RPMI7951 (cell line): ENCODE measurements at places on chromosomes 4 and X. TPM values are rescaled to one million over a fixed set of nuclear protein-coding genes. Genes with fewer than 3 reads are reported as not detected.

The AFF2 gene
- 0.68 and 1.7 TPM in 2 replicates for total RNA-seq

The CDX4 gene
- not detected in 2 replicates for total RNA-seq

The HERC3 gene
- 7.8 and 10.1 TPM in 2 replicates for total RNA-seq

The ADH4 gene
- total RNA-seq: not detected in 2 replicates

The TEX13C gene
- under 0.01 TPM in 1 of 2 replicates, not detected in the other for total RNA-seq

The AKAP4 gene
- not detected in 2 replicates for total RNA-seq

The LEF1 gene
- total RNA-seq: 31.6 and 52.9 TPM in 2 replicates

The ARHGEF9 gene
- total RNA-seq: 12.2 and 12.4 TPM in 2 replicates

The OPRPN gene
- not detected in 2 replicates for total RNA-seq

The SHROOM2 gene
- 27.3 and 29.3 TPM in 2 replicates for total RNA-seq

The FAM47E gene
- total RNA-seq: 0.20 and 1.4 TPM in 2 replicates

The TLR3 gene
- total RNA-seq: 4.9 and 7.0 TPM in 2 replicates

The ZMAT1 gene
- total RNA-seq: not detected in 2 replicates

The MAGEA11 gene
- 23.4 and 23.6 TPM in 2 replicates for total RNA-seq

The MTMR8 gene
- 0.24 and 0.39 TPM in 2 replicates for total RNA-seq

The KCTD8 gene
- not detected in 2 replicates for total RNA-seq

The F8A1 gene
- 8.9 and 9.5 TPM in 2 replicates for total RNA-seq

The TAF7L gene
- 0.12 TPM in 1 of 2 replicates, not detected in the other for total RNA-seq

The GYG2 gene
- 0.20 and 1.2 TPM in 2 replicates for total RNA-seq

The CITED1 gene
- 0.12 and 1.3 TPM in 2 replicates for total RNA-seq

The RTL3 gene
- 1.4 and 1.5 TPM in 2 replicates for total RNA-seq

The TACC3 gene
- total RNA-seq: 23.9 and 25.3 TPM in 2 replicates

The MAGEE2 gene
- 0.12 TPM in 1 of 2 replicates, not detected in the other for total RNA-seq

The HMX1 gene
- not detected in 2 replicates for total RNA-seq

The MAGEB17 gene
- not detected in 2 replicates for total RNA-seq

The TEX13B gene
- 0.12 TPM in 1 of 2 replicates, not detected in the other for total RNA-seq

The CT55 gene
- total RNA-seq: 0.39 TPM in 1 of 2 replicates, not detected in the other

The ARX gene
- not detected in 2 replicates for total RNA-seq

The NRK gene
- not detected in 2 replicates for total RNA-seq

The CFAP99 gene
- 0.96 TPM in 1 of 2 replicates, not detected in the other for total RNA-seq

The PABPC1L2B gene
- total RNA-seq: not detected in 2 replicates

The SLITRK4 gene
- not detected in 2 replicates for total RNA-seq

The SPANXA2 gene
- 16.3 and 75.6 TPM in 2 replicates for total RNA-seq

The CT45A2 gene
- total RNA-seq: not detected in 2 replicates

The GABRG1 gene
- under 0.01 TPM in 1 of 2 replicates, not detected in the other for total RNA-seq

The HS3ST1 gene
- total RNA-seq: under 0.01 TPM in 1 of 2 replicates, not detected in the other

The NR3C2 gene
- total RNA-seq: 0.10 TPM in 1 of 2 replicates, not detected in the other

The RS1 gene
- total RNA-seq: not detected in 2 replicates

The NPY5R gene
- total RNA-seq: not detected in 2 replicates

The CYLC1 gene
- not detected in 2 replicates for total RNA-seq

The SPOCK3 gene
- not detected in 2 replicates for total RNA-seq

The PAGE5 gene
- 41.0 and 56.8 TPM in 2 replicates for total RNA-seq

The INTU gene
- total RNA-seq: 2.1 and 2.6 TPM in 2 replicates

The RNF175 gene
- total RNA-seq: 3.7 and 8.0 TPM in 2 replicates

The TLR2 gene
- 8.8 and 11.3 TPM in 2 replicates for total RNA-seq

The RIBC1 gene
- total RNA-seq: 1.1 and 1.6 TPM in 2 replicates

The SEC31A gene
- total RNA-seq: 134 and 174 TPM in 2 replicates

The MMRN1 gene
- not detected in 2 replicates for total RNA-seq

The SPIN3 gene
- 10.4 and 13.7 TPM in 2 replicates for total RNA-seq

The BLTP1 gene
- 21.3 and 28.4 TPM in 2 replicates for total RNA-seq

The CENPVL1 gene
- total RNA-seq: not detected in 2 replicates

The SLAIN2 gene
- 62.2 and 68.0 TPM in 2 replicates for total RNA-seq

The NHS gene
- 6.8 and 7.1 TPM in 2 replicates for total RNA-seq

The GPR119 gene
- total RNA-seq: not detected in 2 replicates

The ENPEP gene
- under 0.01 TPM in 1 of 2 replicates, not detected in the other for total RNA-seq
